ENCODE measurements at places on chromosomes 12 and 14.

GRCh38 chr14:58643366-58643765, 5.6 kb downstream of the DACT1 start:
- DNase-seq = no peak

- DNase-seq = peak; percentile 84
These were observed 4.2 kb downstream of the PCNX4 start for GRCh38 chr14:60095781-60096450.

DNA sequence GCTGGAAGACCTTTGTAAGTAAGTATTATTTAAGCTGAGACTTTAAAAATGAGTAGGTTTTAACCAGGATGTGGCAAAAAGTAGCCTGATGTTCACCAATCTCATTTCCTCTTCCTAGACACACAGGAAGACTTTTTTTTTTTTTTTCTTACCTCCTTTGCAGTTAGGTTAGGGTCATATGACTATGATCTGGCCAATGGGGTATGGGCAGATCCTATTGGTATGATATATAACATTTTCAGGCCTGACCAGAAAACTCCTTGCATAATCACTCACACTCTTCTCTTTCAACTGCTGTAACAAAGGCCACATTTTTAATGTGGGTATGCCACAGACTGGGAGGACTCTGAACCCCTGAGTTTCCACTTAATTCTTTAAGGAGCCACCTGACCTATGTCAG, 2.7 kb upstream of the RPS6KA5 start:
- DNase-seq = no peak

- DNase-seq = no peak
These were observed 47.3 kb upstream of the SRP54 start for GRCh38 chr14:34935488-34935887.

DNA sequence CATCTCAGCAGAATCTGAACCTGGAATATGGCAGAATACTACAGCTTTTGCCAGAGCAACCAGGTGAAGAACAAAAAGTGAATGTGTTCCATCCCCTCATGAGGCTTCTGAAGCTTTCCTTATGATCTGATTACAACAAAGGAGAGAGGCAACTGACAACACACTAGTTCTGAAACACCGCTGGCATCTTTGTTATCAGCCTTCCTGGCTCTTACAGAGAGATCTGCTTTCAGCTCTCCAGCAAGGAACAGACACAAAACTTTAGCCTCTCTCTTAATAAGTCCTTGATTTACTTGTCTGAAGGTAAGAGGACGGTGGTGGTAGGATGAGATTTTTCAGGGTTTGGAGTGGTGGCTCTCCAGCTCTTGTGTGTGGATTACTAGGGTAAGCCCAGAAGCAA, 227.0 kb downstream of the PPM1H start:
- DNase-seq = no peak

- DNase-seq = no peak
These were observed 13.5 kb upstream of the METTL17 start for GRCh38 chr14:20976291-20976690.

DNA sequence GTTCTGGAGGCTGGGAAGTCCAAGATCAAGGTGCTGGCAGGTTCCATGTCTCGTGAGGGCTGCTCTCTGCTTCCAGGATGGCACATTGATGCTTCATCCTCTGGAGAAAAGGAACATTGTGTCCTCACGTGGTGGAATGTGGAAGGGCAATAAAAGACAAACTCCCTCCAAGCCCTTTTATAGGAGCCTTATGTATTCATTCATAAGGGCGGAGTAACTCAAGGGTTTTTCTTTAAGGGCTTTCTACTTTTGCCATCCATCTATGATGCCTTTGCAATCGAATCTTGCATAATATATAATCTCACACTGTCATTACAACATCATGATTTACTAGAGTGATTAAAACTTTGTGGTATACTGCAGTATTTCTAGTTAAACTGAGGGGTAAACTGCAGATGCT, 132.7 kb upstream of the DDHD1 start:
- peak; percentile 21 for DNase-seq

DNA sequence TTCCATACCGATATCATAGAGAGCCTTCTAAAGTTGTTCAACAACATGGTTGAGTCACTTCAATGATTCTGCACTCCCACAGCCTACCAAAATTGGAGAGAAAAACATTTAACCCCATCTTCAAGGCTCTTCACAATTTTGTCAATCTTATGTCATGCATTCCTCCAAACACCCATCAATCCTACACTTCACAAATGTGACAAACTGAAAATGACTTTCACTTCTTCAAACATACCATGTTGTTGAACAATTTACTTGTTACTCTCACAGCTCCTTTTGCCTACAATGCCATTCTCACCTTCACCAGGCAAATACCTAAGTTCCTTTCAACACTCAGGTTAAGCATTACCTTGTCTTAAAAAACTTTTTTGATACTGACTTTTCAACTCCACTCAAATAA, 88.0 kb downstream of the OSBPL8 start:
- DNase-seq = peak; percentile 3

DNA sequence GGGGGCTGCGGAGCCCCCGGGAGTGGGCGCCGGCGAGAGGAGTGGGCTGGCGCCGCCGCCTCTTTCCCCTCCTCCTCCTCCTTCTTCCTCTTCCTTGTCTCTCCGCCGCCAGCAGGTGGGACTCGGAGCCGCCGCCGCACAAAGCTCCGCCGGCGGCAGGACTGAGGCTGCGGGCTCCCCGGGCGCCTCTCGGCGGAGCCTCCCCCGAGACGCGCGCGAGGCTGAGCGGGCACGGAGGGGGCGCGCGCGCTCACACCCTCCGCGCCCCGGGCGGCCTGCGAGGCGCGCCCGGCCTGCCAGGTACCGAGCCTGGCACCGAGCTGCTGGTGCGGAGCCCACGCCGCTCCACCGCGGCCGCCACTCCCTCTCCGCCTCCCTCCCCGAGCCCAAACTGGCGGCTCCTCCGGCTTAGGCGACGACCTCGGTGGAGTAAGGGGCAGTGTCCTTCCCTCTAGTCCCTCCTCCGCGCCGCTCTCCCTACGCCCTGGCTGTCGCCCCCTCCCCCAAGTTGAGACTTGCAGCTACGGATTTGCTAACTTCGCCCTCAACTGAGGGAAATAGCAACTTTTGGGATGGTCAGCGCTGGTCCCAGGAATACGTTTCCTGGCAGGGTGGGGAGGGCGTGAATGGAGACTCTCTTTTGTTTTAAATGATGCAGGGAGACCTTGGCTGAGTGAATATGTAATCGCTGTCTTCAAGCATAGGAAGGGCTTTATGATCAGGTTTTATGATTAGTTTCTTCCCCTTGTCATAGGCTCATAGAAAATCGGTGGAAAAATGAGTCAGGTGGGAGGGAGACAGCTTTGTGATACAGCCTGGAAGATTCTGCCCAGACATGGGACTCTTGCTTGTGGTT, 199.5 kb upstream of the CAND1 start:
- no peak for DNase-seq

GRCh38 chr12:115943630-115944391, 333.7 kb downstream of the MED13L start:
- no peak for DNase-seq

GRCh38 chr14:95769976-95770375, 56.1 kb upstream of the TCL1A start:
- no peak for DNase-seq

DNA sequence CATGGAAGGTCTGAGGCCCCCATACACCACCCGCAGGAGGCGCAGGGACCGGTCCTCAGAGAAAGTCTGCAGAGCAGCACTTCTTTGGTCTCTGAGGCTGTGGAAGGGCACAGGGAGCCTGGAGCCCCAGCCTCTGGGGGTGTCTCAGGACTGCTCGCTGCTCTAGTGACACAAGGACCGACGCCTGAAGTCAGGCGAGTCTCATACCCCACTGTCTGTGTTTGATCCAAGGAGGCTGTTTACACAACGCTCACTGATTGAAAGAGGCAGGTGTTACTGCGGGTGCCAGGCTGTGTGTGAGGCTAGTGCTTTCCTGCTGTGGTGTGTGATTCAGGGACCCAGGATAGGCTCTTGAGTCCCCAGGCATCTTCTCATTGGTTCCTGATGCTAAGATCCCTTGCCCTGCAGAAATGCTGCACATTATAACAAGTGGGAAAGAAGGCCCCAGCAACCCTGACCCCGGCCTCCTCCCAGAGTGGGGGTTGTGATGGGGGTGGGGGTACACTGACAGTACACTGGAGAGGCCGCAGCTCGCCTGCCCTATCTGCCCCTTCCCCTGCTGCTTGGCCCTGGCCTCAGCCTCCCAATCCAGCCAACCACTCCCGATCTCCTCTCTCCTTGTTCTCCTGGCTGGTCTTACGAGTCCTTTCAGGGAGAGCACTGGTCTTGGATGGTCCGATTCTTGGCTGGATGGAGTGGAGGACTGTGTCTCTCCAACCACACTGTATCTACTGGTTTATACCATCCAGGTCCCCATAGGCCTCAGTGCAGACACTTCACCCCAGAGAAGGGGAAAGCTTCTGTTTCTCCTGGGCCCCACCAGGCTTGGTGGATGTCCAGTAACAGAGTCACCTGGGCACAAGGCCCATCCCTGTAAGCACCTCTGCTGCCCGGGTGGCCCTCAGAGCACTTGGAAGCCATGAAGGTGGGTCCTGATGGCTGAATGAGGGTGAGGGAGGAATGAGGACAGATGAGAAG, 6.6 kb downstream of the CACNA2D4 start:
- no peak for DNase-seq

DNA sequence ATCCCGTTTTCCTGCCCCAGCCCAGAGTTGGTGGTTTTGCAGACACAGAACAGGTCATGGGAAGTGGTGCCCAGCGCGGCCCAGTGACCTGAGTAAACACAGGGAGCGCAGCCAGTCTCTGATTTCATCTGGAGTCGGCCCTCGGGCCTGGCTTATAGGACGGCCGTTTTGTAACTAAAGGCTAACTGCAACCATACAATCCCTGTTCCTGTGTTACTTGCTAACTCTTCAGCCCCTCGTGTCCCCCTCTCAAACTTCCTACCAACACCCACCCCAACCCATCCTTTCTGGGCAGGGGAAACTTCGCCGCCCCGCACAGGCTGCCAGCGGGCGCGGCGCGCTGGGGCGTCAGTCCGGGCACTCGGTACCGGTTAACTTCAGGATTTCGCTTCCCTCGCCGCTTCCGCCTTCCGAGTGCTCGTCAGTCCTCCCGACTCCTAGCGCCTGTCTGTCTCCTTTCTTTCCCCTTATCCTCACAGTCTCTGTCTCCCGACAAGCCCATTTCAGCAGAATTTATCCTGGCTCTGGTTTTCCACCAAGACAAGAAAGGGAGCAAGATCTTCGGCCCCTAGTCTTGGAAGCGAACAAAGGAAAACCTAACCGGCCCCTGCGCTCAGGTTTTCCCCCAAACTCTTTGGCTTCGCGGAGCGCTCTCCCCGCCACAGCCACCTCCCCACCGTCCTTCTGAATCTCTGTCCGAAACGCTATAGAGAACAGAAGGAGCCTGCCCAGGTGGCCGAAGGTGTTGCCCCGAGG, 2.0 kb downstream of the SIX1 start:
- DNase-seq = peak; percentile 70

DNA sequence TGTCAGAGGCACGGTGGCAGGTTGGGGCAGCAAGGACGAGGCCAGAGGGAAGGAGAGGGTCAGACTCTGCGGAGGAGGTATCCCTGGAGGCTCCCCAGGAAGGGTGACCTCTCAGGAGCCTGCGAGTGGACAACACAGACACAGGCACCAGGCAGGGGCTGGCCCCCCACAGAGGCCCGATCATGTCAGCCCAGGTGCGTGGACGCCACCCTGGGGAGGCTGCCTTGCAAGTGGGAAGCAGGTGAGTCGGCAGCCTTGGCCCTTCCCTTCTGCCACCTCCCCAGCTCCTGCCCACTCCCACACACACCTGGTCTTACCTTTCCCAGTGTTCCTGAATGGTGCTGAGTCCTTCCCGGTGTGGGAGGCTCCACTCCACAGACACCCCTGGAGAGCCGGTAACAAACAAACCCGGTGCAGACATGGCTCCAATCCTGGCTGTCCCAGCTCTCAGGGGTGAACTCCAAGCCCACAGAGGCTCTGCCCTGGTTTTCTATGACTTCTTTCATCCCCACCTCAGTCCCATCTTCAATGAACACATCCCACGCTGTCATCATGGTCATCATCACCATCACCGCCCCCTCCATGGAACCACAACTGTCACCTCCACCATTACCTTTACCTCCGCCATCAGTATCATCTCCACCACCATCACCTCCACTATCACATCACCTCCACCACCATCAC, 5.2 kb downstream of the ZBTB42 start:
- DNase-seq = no peak

GRCh38 chr12:120930032-120930431, 25.9 kb upstream of the SPPL3 start:
- no peak for DNase-seq

DNA sequence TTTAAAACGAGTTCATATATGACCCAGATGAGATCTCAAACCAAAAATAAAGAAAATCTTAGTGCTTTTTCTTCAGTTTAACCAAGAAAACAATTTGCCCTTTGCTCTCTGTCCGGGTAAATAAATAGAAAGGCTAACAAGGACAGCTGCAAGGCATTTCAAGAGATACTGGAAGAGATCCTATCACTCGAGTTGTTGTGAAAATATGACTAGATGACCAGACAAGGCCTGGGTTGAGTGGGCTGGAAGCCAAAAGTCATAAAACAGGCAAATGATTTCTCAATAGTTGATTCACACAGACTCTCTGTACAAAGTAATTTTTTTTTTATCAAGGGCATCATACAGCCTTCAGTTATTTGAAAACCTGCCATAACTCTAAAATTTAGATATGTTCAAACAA, 55.9 kb upstream of the AVPR1A start:
- peak; percentile 28 for DNase-seq

GRCh38 chr12:113284751-113285150, 50.2 kb downstream of the SLC8B1 start:
- no peak for DNase-seq

DNA sequence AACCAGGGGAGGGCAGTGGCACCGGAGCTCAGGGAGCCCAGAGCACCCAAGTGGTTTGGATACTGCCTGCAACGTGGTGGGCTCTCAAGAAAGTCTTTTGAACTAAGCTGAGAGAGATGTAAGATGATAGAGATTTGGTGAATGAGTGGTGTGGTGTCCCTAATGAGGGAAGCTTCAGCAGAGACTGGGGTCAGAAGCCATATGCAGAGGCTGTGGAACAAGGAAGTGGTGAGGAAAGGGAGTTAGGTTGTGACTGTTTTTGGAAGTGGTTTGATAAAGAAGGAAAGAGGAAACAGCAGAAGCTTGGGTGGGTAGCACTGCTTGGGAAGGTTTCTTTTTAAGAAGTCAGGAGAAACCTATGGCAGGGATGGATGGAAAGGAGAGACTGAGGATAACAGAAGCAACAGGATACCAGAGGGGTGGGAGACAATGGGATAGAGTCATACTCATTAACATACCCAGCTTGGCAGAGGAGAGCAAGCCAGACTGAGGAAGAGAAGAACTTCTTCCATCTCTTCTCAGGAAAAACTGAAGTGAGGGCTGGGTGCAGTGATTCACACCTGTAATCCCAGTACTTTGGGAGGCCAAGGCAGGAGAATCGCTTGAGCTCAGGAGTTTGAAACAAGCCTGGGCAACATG, 24.1 kb downstream of the SLC4A8 start:
- no peak for DNase-seq

GRCh38 chr14:53306911-53307310, 153.8 kb upstream of the DDHD1 start:
- peak; percentile 63 for DNase-seq
